ENCODE measurements at places on chromosomes 6 and 20.
A peak's percentile ranks its signal among the peaks of the same experiment; 100 is the strongest.

DNA sequence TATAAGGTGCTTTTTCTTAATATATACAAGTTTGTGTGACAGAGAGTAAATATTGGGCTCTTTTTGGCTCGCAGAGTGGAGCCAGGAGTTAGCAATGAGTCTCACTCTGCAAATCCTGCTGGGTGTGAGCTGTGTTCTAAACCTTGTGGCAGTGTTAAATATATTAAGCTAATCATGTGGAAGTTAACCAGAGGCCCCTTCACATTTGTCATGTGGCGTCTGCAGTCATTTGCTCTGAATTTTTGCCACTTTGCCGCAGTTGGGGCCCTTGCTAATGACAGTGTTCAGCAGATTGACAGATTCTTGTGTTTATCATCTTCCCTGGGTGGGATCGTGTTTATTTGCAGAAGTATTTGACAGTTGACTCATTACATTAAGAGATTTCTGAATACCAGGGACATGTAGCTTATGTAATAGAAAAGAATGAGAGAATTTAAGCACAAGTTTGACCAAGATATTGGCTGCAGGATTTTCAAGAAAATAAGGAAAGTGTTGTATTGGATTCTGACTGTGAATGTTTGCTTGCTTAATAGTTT, 37.9 kb downstream of the SPATA2 start:
- DNase-seq, result no peak

DNA sequence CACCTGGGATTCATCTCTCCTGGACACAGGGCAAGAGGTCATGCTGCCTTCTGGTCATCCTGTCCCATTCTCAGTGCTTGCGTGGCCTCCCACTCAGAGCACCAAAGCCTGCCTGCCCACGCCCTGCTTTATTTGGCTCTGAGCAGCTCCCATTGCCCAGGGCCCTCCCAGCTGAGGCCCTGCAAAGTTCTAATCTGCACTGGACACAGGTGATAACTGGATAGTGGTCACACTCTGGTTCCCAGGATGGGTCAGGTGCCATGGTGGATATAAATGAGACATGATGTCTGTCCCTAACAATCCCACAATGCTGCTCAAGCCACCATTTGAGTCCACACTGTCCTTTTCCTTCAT, 39.5 kb downstream of the CPXM1 start:
- no peak for DNase-seq

- DNase-seq, result no peak
Measured at GRCh38 chr20:57927376-57927775, 217.6 kb upstream of the PMEPA1 start.

GRCh38 chr6:74507649-74508048, 698.2 kb downstream of the COL12A1 start:
- DNase-seq, result no peak

GRCh38 chr6:36662827-36663256, 15.7 kb upstream of the CDKN1A start:
- peak; percentile 47 for DNase-seq

DNA sequence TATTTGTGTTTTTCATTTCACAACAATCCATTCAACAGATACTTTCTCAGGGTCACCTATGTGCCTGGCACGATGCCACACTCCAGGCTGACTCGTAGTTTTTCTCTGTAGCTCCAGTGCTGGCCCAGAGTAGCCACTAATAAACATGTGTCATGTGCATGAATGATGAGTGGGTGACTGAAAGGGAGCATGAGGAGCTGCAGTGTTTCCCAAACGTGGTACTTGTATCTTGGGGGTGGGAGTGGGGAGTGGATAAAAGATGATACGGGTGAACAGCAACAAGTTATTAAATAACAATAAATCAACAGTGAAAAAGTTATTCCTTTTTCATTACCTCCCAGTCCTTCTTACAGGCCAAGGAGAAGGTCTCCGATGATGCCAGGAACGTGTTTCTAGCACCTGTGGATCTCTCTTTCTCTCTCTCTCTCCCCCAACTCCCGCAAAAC, 17.1 kb downstream of the SRXN1 start:
- no peak for DNase-seq

GRCh38 chr6:144909753-144910285, 624.7 kb downstream of the UTRN start:
- no peak for DNase-seq

DNA sequence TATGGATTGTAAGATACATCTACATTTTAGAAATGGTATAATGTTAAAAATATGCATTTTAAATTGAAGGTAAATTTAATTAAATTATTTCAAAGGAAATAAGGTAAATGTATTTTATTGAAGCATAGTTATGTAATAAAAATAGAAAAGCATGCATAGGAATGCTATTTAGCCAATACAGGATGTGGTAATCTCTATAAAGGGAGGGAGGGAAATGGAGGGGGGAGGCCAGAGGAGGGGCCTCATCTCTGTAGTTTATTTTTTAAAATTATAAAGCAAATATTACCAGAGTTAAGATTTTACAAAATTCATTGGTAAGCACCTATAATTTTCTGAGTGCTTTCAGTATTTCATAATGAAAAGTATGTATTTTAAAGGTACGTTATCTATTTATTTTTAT, 27.2 kb downstream of the SLC16A10 start:
- no peak for DNase-seq

DNA sequence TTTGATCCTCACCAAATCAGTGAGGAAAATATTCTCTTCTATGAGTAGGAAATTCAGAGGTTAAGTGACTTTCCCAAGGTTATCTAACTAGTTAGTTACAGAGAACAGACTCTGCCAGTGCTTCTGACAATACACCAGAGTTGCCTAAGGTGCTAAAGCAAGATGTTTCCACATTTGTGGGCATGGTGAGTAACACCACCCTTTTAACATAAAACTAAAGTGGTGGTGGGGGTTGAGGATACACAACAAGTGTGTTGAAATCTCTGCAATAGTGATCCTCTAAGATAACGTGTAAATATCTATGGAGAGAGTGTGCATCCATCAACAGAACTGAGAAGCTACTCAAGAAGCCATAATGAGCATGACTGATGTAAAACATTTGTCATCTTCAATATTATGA, 11.7 kb downstream of the VNN2 start:
- no peak for DNase-seq

DNA sequence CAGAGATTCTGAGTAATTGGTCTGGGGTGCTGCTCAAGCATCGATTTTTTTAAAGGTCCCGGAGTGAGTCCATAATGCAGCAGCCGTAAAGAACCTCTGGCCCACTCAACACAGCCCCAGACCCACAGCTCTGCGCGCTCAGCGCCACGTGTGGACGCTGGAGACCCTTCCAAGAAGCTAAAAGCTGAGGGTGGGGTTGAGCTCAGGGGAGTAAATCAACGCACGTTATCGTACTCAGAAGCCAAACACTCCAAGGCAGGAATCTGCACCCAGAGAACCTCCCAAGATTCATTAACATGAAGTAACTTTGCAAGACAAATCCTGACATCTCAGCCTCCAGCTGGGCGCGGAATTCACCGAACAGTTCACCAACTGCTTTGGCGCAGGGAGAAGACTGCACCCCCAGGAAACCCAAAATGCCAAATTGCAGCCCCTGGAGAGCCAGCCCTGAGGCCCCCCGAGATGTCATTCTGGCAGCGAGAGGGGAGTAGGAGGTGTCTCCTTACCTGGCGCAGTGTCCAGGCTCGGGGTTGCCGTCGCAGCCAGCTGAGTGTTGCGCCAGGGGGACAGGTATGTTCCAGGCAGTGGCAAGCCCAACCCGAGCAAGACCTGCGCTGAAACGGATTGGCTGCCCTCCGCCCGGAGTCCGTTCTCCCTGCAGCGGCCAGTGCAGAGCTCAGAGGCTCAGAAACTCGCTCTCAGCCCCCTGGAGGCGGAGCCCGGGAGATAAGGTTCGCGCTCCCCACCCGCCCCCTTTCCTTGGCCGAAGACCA, at the start of gene COL21A1:
COL21A1 (minus strand) TSS at position 700 of the 773 bp plus-strand sequence. CDS start 64,962 bp downstream, outside the sequence.
- no peak for DNase-seq

DNA sequence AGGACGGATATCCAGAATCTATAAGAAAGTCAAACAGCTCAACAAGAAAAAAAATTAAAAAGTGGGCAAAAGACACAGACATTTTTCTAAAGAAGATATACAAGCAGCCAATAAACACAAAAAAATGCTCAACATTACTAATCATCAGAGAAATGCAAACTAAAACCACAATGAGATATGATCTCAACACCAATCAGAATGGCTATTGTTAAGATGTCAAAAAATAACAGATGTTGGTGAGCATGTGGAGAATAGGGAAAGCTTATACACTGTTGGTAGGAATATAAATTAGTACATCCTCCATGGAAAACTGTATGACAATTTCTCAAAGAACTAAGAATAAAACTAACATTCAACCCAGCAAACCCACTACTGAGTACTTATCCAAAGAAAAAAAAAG, 23.3 kb upstream of the OSTM1 start:
- no peak for DNase-seq

- no peak for DNase-seq
Measured at GRCh38 chr6:11682561-11682975, 96.0 kb downstream of the ADTRP start.

DNA sequence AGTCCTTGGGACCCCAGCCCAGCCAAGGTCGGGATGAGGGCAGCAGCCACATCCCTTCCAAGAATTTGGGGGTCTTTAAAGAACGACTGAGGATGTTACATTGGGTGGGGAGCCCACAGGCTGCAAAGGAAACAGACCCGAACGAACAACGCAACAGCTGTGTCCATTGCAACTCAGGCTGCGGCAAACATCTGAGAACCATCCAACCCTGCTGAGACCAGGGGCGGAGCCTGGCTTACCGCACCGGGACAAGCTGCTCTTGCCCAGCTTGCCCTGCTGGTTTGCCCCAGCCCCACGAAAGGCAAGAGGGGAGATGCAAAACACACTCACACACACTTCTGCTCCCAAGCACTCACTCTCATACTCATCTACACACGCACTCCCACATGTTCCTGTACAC, 21.5 kb upstream of the TAF4 start:
- no peak for DNase-seq

- no peak for DNase-seq
Measured at GRCh38 chr6:27631609-27631916, 158.7 kb upstream of the ZNF184 start.

- DNase-seq, result peak; percentile 29
Measured at GRCh38 chr6:143279385-143279784, 171.1 kb downstream of the ADAT2 start.

GRCh38 chr6:9927275-9927674, 487.6 kb downstream of the TFAP2A start:
- no peak for DNase-seq

DNA sequence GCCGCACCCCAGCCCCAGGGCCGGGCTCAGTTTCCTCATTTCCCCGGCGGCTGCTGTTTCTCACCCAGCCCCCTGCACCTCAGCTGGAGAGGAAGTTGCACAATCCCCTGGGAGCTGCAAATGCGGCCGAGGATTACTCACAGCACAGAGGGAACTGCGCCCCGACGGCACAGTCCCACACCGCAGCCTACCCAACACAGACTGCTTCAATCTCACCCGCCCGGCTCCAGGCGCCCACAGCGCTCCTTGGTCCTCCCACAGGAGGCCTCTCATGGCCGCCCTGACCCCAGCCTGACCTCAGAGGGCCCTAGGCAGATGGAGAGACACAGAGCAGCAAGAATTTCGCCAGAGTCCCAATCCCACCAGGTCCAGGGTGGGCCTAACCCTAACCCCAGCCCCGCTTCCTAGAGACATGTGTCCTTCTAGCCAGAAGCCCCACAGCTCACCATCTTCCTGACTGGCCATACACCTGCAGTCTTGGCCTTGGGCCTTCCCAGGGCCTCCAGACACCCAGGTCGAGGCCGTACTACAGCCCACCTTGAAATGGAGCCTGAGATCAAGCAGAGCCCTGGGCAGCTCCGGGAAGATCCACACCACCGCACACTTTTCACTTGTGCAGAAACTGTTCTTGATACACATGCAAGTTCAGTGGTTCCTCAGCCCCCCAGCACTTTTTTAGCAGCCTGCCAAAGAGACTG, 11.7 kb downstream of the TFEB start:
- peak; percentile 94 for DNase-seq

- no peak for DNase-seq
Measured at GRCh38 chr20:61638802-61639585, 386.9 kb downstream of the CDH4 start.

DNA sequence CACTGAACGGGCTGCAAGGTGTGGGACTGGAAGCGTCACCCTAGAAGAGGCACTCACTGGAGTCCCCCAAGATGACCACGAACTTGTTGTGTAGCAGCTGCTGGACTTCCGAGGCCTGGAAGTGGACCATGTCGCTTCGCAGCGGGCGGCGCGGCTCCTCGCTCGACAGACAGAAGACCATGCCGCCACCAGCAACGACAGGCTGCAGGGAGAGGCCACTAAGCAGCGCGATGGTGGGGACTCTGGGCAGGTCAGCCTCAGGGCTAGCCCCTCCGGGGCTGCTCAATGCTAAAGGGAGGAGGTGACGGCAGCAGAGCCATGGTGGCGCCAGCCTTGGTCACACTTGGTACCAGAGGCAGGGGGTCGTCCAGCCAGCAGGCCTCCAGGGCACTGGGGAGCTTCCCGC, 720 bp downstream of the PCED1A start:
- no peak for DNase-seq

DNA sequence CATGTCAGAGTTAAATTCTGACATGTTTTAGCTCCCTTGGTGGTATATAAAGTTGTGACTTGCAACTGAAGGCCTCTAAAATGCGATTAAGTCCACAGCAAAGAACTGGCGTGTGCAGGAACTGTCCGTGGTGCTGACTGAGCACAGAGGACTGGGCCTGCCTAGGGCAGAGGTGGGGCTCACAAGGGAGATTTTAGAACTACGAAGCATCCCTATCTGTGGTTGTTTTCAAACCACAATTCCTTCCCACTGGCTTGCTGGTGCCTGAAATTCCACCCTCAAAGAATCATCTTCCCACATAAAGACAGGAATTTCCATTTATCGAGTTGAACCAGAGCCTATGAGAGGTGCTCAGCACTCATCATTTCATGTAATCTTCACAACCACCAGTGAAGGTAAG, 30.1 kb downstream of the RIMS4 start:
- peak; percentile 55 for DNase-seq

- DNase-seq, result no peak
Measured at GRCh38 chr20:55449091-55449490, 556.2 kb downstream of the CBLN4 start.

- no peak for DNase-seq
Measured at GRCh38 chr20:4774207-4774606, 52.5 kb downstream of the PRND start.

GRCh38 chr6:112571488-112572270, 224.5 kb downstream of the RFPL4B start:
- DNase-seq, result no peak

DNA sequence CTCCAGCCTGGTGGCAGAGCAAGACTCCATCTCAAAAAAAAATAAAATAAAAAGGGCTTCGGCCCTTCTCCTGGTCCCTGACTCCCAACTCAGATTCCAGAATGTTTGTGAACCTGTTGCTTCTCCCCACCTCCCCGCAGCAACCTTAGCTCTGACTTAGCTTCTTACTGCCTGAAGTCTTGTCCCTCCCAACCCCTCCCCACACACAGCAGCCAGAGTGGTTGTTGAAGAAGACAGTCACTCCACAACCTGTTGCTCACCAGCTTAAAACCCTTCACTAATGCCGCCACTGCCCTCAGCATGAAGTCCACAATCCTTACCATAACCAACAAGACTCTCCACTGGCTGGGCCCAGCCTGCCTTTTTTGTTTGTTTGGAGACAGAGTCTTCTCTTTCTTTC, 6.5 kb upstream of the PTPRT start:
- DNase-seq, result no peak

GRCh38 chr20:40286975-40287531, 402.0 kb downstream of the MAFB start:
- no peak for DNase-seq

- no peak for DNase-seq
Measured at GRCh38 chr6:135185483-135185882, 4.4 kb downstream of the MYB start.

GRCh38 chr6:167113935-167114910, 8.7 kb upstream of the CCR6 start:
- peak; percentile 93 for DNase-seq

GRCh38 chr6:124974771-124975377, 12.6 kb downstream of the RNF217 start:
- no peak for DNase-seq

All from GM12865 (cell line).